ENCODE measurements at places on chromosomes 11 and 22. TPM values are rescaled to one million over a fixed set of nuclear protein-coding genes. Genes with fewer than 3 reads are reported as not detected.

GRCh38 chr22:17241576-17242330, 22.5 kb upstream of the ADA2 start:
- no peaks in the 10 kb centered on the region for H3K36me3 ChIP-seq
- no peaks in the 10 kb centered on the region for H3K4me1 ChIP-seq
- DNase-seq, result no peak
- no peak overlapping the region for H3K4me3 ChIP-seq
- no peak overlapping the region for H3K27ac ChIP-seq

PPP1R14B gene
- total RNA-seq, result 239 TPM

FAR1 gene
- total RNA-seq, result 56.1 TPM

TRIM48 gene
- not detected for total RNA-seq

FAM180B gene
- total RNA-seq, result not detected

FGF19 gene
- not detected for total RNA-seq

- no peak for DNase-seq
- no peaks in the 10 kb centered on the region for H3K36me3 ChIP-seq
- no peak overlapping the region for H3K4me3 ChIP-seq
Observed at GRCh38 chr11:69839516-69839915, 20.3 kb upstream of the FGF3 start.

SLC35E4 gene
- total RNA-seq, result 16.4 TPM

KCNK4 gene
- not detected for total RNA-seq
